Hematopoietic multipotent progenitor cell treated with erythropoietin and hydrocortisone succinate and interleukin-3 and kit ligand, for 8 days (in vitro differentiated cells): ENCODE measurements at places on chromosomes 16 and 17.

DNA sequence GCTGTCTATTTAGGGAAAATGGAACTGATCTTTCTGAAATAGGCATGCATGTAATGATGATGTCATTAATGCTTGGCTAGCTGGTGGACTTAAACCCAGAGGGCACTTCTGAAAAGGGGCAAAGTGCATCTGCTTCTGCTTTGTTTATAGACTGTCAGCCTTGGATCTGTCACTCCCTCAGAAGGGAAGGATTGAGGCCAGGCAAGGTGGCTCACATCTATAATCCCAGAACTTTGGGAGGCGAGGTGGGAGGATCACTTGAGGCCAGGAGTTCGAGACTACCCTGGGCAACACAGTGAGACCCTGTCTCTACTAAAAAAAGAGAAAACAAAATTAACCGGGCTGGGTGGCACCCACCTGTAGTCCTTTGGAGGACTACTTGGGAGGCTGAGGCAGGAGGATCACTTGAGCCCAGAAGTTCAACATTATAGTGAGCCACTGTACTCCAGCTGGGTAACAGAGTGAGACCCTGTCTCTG is 185.5 kb downstream of the WWOX start:
- no peak for DNase-seq

- no peak for DNase-seq
Measured at GRCh38 chr16:82358161-82358560, 188.1 kb upstream of the MPHOSPH6 start.

GRCh38 chr17:13671771-13672170 is 70.0 kb upstream of the HS3ST3A1 start:
- no peak for DNase-seq

DNA sequence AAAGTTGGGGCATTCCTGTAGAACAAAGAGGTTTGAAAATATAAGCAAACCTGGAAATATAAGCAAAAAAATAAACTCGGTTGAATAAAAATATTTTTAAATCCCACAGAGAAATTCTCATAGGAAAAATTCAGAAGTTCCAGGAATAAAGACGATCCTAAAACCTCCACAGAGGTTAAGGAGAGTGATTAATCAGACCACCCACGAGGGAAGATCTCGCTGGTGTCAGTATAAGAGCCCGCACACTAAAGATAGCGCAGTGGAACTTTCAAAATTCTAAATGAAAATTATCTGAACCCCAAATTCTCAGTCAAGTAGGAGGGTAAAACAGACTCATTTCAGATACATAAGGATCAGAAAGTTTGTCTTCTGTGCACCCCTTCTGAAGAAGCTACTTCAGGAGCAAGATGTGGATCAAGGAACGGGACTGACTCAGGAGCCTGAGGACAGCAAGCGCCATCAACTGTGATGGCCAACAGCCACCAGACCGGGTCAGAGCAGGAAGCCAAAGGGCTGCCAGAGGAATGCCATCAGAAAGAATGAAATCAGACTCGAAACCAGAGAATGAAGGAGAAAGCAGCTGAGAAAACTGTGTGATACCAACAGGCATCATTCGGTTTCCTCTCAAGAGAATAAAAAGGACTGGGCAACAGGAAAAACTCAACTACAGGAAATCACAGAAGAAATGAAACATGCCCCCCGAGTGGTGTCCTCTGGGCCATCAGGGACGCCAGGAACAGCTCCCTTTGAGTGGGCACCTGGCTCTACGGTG is 66.9 kb downstream of the CYTH1 start:
- no peak for DNase-seq

GRCh38 chr16:4032768-4033167 is 83.5 kb downstream of the ADCY9 start:
- DNase-seq, result no peak

- peak; percentile 71 for DNase-seq
Measured at GRCh38 chr16:30615358-30616091, 5.3 kb upstream of the ZNF689 start.

DNA sequence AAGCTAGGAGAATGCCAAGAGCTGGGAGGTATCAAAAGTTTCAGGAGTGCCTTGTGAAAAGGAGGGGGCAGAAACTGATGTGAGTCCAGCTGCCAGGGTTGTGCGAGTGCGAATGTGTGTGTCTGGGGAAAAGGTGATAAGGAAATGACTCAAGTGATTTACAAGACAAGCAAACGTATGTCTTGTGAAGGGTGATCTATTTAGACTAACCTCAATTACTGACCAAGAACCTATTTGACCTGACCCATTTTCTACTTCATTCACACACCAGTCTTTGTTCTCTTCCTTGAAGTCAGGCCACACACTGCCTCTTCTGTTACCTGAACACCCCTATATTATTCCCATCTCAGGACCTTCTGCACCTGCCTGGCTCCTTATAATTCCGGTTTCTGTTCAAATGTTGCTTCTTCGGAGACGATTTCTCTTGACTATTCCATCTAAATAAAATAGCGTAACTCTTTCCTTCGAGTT is 1.0 kb downstream of the GDE1 start:
- DNase-seq, result peak; percentile 95

DNA sequence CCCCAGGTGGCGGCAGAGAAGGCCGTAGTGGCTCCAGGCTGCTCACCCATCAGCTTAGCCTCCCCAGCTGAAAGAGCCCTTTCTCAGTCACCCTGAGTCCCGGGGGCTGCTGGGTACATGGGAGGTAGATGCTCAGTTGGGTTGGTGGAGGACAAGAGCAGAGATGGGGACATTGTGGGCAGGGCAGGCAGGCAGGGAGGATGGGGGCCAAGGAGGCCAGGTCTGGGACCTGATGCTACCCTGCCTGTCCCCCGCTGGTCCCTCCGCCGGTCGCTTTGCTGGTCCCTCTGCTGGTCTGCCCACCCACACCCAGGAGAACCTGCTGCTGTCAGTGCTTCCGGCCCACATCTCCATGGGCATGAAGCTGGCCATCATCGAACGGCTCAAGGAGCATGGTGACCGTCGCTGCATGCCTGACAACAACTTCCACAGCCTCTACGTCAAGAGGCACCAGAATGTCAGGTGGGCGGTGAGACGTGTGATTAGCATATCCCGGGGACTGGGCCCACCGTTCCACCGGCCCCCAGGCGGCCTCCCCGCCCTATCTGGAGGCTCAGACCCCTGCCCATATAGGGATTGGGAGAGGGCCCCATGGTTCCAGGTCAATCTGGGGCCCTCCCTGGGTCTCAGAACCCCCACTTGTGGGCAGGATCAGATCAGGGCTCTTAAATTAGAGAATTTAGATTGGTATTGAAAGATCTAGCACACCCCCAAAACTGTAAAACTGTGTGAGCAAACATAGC is 26.9 kb downstream of the ADCY7 start:
- DNase-seq, result no peak

- DNase-seq, result no peak
Measured at GRCh38 chr16:81158964-81159363, 62.8 kb upstream of the GCSH start.

GRCh38 chr17:36034127-36034526 is 16.4 kb upstream of the CCL23 start:
- DNase-seq, result peak; percentile 87

DNA sequence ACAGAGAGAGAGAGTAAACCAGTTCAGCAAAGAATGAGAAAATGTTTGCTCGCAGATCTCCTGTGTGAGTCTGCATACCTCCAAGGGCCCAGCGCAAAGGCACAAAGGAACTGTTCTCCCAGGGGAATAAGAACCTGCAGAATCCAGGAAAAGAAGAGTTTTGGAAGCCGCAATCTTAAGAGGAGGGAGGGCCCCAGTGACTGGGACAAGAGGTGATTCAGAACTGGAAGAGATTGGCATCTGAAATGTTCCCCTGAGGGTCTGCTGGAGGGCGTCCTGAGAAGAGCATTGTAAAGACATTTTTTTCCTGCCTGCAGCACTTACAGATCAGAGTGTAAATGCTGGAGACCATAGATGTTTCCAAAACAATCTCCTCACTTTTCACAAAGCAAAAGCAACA is 6.1 kb downstream of the ATMIN start:
- no peak for DNase-seq

DNA sequence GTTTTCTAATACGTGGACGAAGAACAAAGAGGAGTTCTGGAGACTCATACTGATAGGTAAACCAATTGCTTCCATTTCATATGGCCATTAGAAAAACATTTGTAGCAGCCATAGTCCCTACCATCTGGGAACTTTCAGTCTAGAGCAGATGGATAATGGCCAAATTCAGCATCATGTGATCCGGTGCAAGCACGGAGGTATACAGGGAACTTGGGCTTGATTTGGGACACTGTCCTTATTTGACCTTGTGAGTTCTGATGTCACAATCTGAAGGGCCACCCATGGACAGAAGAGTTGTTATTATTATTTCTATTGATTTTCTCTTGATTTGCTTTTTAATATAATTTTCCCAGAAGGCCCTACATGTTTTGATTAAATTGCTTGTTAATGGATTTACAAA is 154.6 kb upstream of the ZNF267 start:
- DNase-seq, result no peak

- DNase-seq, result no peak
Measured at GRCh38 chr16:71707199-71707598, 17.3 kb downstream of the PHLPP2 start.

DNA sequence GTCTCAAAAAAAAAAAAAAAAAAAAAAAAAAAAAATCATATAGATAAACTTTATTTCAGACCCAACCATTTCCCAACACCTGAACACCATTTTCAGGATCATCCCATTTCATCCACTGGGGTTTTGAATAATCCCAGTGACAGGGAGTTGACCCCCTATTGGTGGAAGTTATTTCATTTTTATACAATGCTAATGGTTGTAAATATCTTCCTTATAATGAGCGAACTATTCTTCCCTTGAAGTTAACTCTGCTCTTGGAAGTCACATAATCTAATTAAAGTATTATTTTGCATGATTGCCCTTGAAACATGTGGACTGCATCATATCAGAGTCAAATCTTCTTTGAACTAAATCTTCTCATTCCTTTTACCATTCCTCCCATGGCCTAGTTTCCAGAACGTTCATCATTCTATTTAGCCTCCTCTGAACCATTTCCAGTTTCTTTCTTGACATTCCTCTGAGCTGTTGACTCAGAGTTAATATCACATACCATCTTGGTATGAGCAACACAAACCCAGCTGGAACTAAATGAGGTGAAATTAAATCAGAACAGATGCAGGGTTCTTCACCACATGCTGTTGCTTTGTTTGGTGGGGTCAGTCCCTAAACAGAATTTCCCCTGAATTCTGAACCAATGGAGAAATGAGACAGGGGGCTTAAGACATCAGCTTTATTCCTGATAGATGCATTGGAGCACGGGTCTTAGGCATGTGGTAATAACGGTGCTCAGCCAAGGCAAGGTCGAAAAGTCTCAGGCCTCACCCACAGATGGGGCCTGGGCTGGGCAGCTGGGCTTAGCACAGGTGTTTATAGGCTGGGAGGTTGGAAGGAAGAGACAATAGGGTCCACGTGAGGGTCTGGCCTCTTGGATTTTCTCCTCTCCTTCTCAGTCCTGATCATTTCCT is 8.9 kb downstream of the HSD17B2 start:
- DNase-seq, result no peak

GRCh38 chr17:78268951-78269905 is 37.8 kb downstream of the TMEM235 start:
- no peak for DNase-seq

GRCh38 chr16:28181515-28181914 is 30.2 kb downstream of the XPO6 start:
- no peak for DNase-seq

- DNase-seq, result no peak
Measured at GRCh38 chr16:13852827-13853226, 67.1 kb upstream of the ERCC4 start.

DNA sequence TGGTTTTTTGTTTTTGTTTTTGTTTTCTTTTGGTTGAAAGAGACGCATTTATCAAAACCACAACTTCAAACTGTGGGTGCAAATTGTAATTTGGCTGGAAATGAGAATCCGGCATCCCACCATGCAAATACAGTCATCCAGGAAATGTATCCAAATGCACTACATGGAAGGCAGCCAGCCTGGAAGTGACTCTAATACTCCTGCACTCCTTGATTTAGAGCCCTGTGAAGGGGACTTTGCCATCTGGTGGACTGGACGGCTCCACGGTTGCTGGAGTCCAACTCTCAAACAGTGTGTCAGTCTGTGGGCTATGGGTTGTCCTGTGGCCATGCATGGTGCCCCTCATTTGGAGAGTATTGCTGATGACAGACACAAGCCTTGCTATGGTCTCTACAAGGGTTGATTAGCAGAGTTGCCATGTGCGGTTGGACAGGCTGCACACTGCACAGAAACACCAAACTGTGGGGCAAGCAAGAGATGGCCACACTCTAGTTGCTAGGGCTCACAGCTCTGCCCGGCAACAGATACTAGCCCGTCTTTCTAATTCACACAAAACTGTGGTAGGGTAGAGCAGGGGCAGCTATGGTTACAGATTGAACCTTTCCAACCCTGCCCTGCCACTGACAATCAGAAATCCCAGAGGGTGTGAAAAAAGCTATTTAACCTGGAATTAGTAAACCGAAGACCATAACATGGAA is 62.4 kb downstream of the VAT1L start:
- DNase-seq, result no peak

DNA sequence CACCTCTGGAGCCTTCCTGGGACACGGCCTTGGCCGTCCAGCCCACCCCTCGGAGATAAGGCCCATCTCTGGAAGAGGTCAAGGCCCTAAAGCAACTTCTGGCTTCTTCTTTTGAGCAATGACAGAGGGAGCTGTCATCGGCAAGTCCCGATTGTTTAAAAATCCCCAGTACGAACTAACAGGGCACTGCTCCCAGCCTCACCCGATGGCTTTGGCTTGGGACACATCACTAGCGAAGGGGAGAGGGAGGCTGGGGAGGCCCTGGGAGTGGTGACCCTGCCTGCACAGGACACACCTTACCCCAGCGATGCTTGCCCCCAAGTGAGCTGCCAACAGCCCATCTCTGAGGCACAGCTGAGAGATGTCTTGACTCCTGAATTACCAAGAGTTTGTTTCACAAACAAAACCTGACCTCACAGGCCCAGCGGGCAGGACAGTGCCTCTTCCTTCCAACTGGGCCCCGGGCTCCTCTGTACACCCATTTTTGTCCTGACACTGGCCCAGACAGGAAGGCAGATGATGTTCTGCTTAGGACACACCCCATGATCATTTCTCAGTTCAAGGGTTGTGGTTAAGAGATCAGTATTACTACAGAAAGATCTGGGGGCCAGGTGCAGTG is 4.8 kb downstream of the SYNGR2 start:
- no peak for DNase-seq

DNA sequence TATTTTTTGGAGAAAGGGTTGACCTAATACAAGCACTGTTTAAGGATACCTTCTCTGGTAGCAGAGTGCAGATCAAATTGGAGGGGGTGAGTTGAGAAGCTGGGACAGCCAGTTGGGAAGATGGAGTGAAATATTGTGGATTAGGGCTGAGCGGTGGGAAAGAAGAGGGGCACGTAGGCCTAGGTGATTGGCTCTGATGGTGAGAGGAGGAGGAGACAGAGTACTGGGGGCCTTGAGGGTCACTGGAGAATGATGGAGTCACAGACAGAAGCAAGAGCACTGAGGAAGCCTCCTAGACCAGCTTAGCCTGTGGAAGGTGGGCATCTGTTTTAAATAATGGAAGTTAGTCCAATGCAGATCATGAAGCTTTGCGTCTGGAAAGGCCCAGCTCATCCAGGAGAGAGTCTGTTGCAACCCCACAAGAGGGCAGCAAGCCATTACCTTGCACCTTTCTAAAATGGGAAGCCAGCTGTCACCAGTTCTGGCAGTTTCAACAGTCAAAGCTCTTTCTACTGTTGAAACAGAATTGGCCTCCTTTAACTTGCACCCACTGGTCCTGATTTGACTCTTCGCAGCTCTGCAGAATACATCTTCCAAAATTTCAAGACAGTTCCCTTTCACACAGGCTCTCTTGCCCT is 11.8 kb downstream of the SLC9A5 start:
- peak; percentile 75 for DNase-seq
